ENCODE measurements at places on chromosomes 5 and 9. TPM values are rescaled to one million over a fixed set of nuclear protein-coding genes. Genes with fewer than 3 reads are reported as not detected.
A peak's percentile ranks its signal among the peaks of the same experiment; 100 is the strongest.

The POU5F2 gene
- total RNA-seq: 1.7 TPM

The FGFR4 gene
- total RNA-seq: 2.2 TPM

The ARAP3 gene
- total RNA-seq: 4.0 TPM

- DNase-seq: no peak
- no peaks in the 10 kb centered on the region for H3K36me3 ChIP-seq
- no peak overlapping the region for H3K27ac ChIP-seq
- no peaks in the 10 kb centered on the region for H3K27me3 ChIP-seq
These were observed 248.1 kb downstream of the CETN3 start for GRCh38 chr5:90161414-90161813.

GRCh38 chr9:130843049-130843908, 8.2 kb downstream of the ABL1 start:
- no peaks in the 10 kb centered on the region for H3K36me3 ChIP-seq
- no peak overlapping the region for H3K4me3 ChIP-seq
- DNase-seq: no peak
- no peaks in the 10 kb centered on the region for H3K27me3 ChIP-seq
- peaks cover 18% of the 10 kb centered on the region for H3K4me1 ChIP-seq

DNA sequence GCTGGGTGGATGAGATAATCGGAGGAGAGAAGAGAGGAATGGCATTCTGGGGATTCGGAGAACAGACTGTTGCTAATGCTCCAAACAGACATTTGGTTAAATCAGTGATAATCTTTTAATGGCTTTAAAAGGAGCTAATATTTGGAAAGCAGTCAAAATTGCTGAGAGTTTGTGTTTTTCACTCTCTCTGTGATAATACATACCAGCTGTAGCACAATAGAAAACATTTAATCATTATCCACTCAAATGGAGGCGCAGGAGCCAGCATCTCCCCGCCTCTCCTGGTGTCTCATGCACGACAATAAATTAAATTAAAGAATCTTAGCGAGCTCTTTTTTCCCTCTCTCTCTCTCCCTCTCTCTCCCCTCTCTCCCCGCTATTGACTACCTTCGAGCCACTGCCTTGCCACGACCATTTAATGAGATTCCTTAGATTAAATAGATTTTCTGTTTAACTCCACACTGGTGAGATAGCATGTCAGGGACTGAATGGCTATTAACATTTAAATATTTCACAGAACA, 268.6 kb upstream of the MVB12B start:
- H3K4me1 ChIP-seq: no peaks in the 10 kb centered on the region
- H3K4me3 ChIP-seq: no peak overlapping the region
- H3K27ac ChIP-seq: no peak overlapping the region
- H3K27me3 ChIP-seq: no peaks in the 10 kb centered on the region

DNA sequence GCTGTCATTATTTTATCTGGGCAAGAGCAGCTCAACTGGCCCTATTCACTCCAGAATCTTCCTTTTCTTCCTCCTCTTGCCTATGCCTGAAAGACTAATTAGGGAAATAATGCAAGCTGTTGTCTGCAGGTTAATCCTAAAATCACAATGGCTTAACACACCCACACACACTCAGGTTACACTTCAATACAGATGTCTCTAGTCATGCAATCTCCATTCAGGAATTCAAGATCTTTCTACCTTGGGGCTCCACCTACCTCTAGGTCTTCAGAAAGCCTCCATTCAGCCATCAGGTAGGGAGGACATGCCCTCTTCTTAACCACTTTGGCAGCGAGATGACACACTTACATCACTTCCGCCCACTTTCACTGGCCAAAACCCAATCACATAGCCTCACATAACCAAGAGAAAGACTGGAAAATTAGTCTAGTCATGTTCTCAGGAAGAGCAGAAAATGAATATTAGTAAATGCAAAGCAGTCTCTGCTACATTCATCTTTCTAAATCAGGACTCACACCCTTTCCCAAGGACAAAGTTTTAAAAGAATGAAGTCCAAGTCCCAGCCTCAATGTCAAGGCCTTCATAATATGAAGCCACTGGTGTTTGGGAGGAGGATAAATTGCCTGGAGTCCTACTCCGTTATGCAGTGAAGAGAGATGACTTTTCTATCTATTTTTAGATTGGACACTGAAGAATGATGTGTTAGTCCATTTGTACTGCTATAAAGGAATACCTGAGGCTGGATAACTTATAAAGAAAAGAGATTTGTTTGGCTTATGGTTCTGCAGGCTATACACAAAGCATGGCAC, 428.1 kb downstream of the EFNA5 start:
- no peaks in the 10 kb centered on the region for H3K27me3 ChIP-seq
- no peak overlapping the region for H3K4me3 ChIP-seq
- H3K36me3 ChIP-seq: no peaks in the 10 kb centered on the region
- no peaks in the 10 kb centered on the region for H3K4me1 ChIP-seq

DNA sequence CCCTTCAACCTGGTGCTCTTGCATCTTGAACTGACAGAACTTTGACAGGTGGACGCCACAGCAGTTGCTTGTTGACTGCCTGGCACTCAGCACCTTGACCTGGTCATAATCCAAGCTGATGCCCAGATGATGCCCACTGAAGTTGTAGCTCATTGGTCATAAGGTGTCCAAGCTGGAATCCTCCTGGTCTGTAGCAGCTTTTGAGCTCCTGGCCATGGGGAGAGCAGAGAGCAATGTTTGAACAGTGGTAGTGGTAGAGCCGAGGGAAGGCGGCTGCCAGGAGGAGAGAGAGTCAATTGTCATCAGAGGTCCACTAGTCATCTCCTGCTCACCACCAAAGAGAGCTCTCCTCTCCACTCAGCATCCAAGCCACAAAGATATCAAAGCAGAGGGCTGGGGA, 23.3 kb downstream of the CSF2 start:
- H3K4me1 ChIP-seq: no peaks in the 10 kb centered on the region
- no peak overlapping the region for H3K4me3 ChIP-seq
- H3K27me3 ChIP-seq: no peaks in the 10 kb centered on the region
- H3K27ac ChIP-seq: no peak overlapping the region

DNA sequence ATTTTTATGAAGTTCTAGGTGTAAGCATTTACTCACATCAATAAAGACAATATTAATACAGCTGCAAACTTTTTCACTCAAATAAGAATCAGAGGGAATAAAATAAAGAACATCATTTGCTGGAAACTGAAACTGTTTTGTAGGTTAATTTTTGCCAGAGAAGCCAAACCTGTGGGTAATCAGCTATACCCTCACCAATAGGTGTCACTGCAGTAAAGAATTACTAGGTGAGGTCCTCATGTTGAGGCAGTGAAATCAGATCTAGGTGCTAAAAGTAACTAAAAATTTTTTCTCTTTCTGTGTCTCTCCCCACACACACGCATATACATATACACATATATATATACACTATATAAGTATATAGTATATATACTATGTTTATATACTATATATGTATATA, 1016.3 kb upstream of the SEMA6A start:
- H3K4me3 ChIP-seq: no peak overlapping the region
- H3K4me1 ChIP-seq: no peaks in the 10 kb centered on the region
- H3K27ac ChIP-seq: no peak overlapping the region
- DNase-seq: no peak

GRCh38 chr5:95087816-95088317, 197.0 kb downstream of the MCTP1 start:
- DNase-seq: no peak
- no peaks in the 10 kb centered on the region for H3K27me3 ChIP-seq
- H3K36me3 ChIP-seq: no peaks in the 10 kb centered on the region
- H3K4me1 ChIP-seq: no peaks in the 10 kb centered on the region
- H3K4me3 ChIP-seq: no peak overlapping the region

DNA sequence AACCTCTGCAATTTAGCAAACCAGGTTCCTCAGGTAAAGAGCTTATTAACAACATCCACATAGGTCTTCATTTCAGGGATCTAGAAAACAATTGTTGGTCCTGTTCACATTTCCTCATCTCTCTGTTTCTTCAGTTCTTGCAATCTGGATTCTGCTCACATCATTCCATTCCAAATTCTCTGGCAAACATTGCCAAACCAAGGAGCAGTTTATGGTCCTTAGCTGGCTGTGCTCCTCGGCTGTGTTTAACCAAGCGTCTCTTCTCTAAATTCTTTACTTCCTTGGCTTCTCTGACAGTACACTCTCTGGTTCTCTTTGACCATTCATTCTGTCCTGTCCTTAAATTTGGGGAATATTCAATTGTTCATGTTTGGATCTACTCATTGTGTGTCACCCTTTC, 65.8 kb upstream of the RANBP3L start:
- no peaks in the 10 kb centered on the region for H3K4me1 ChIP-seq
- H3K4me3 ChIP-seq: no peak overlapping the region
- no peaks in the 10 kb centered on the region for H3K27me3 ChIP-seq
- peak; percentile 42 for DNase-seq

DNA sequence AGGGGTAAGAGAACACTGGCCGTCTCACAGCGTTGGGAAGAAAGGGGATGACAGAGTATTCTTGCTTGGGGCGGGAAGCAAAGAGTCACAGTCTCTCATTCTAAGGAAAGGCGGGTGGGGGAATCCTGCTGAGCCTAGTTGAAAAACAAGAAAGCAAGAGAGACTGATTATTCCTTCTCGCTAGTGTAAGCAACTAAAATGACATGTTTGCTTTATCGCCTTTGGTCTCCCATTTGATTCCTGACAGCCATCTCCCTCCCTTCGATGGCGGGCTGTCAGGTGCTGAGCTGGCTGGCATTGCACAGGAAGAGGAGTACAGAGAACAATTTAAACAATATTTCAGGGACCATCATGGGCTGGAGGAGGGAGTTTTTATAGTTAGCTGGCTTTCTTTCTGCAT, 331.3 kb downstream of the ASTN2 start:
- DNase-seq: no peak
- no peak overlapping the region for H3K4me3 ChIP-seq
- no peak overlapping the region for H3K27ac ChIP-seq
- H3K4me1 ChIP-seq: no peaks in the 10 kb centered on the region
- no peaks in the 10 kb centered on the region for H3K27me3 ChIP-seq

Data from prostate gland (tissue), 2 donors.